DMS79 treated with DMSO at 0.1 percent for 48 hours (cell line): ENCODE measurements at places on chromosomes 1 and 21.

DNA sequence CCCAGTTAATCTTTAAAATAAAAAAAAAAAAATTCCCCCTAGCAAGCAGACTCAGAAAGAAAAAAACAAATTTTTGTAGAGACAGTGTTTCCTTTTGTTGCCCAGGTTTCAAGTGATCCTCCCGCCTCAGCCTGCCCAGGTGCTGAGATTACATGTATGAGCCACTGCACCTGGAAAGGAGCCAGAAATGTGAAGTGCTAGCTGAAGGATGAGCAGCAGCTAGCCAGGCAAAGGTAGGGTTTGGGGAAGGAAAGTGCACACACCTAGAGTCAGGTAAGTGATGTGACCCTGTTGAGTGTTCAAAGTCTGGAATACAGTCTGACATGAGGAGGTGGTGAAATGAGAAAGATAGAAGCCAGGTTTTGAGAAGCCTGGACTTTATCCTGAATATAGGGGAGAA, 1.7 kb downstream of the AKR1A1 start:
- peak; percentile 92 for DNase-seq

DNA sequence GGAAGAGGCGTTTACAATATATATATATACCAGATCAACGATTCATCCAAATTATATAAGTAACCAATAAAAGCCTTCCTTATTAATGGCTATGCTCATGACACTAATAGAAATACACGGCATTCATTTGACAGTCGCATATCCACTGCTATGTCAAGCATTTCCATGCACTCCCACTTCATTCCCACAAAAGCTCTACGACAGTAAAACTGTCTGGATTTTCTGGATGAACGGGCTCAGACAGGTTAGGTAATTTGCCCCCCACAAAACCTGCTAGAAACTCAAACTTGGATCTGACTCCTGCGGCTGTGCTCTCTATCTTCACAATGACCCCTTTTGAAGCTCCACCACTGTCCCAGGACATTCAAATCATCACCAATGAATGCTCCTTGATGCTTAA, 11.4 kb downstream of the DNAJC11 start:
- no peak for DNase-seq

- no peak for DNase-seq
Measured at GRCh38 chr1:185960422-185961321, 226.5 kb downstream of the HMCN1 start.

GRCh38 chr1:17564458-17565393, 25.2 kb downstream of the ARHGEF10L start:
- no peak for DNase-seq

DNA sequence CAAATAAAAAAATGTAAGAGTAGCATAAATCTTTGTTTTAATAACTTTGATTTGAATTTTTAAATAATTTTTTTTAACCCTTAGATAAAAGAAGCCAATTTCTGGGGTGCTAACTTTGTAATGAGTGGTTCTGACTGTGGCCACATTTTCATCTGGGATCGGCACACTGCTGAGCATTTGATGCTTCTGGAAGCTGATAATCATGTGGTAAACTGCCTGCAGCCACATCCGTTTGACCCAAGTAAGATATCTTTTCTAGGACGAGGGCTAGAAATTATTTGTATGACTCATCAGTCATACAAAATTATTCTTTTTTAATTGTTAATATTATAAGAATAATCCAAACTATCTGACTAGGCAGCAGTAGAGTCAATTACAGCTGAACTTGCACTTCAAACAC, 71.2 kb downstream of the GPR161 start:
- no peak for DNase-seq

- DNase-seq: peak; percentile 49
Measured at GRCh38 chr1:63615768-63616420, 22.7 kb downstream of the PGM1 start.

- no peak for DNase-seq
Measured at GRCh38 chr1:147628441-147628840, 41.9 kb downstream of the ACP6 start.

GRCh38 chr1:77271852-77272580, 9.8 kb upstream of the AK5 start:
- no peak for DNase-seq

DNA sequence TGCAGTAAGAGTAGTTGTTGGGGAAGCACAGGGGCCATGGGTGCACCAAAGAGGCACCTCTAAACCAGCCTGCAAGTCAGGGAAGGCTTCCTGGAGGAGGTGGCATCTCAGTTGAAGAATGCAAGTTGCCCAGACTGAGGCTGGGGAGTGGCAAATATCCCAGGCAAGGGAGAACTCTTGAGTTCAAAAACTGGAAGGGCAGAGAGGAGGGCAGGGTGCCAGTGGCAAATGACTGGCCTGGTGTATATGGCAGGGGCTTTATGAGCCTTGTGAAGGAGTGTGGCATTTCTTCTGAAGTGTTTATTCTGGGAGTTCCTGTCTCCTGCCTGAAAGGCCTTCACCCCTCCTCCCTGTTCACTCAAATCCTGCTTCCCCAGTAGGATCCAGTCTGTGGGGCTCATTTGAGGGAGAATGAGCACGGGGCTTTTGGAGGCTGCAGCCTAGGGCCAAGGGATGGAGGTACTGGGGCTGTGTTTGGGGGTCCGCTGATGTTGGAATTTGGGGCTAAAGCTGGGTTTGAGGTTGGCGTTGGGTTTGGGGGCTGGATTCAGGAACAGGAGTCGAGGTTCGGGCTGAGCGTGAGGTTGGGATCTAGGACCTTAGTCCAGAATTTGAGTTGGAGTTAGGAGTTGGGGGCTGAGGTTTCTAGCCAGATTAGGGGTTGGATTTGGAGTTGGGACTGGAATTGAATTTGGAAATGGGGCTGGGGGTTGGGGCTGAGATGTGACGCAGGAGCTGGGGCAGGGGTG, at the start of gene TMEM125:
Gene TMEM125 (plus strand): TSS at position 357 of the 749 bp plus-strand sequence. CDS start 2,740 bp downstream, outside the sequence.
- DNase-seq: peak; percentile 76

DNA sequence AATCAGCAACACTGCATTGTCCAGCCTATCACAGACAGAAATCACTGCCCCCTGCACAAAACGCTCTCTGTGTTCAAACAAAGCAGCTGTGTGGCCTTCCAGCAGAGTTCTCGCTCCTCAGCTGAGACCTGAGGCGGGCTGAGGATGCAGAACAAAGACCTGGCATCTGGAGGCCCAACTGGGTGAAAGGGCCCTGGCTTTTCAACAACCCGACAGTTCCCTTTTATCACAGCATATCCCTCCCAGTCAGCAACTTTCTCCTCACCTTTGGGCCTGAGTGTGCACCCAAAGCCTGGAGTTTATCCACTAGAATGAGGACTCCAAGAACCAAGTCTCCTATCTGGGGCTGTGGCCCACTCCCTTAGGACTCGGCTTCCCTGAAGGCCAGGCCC, 42.6 kb upstream of the A3GALT2 start:
- DNase-seq: peak; percentile 86

DNA sequence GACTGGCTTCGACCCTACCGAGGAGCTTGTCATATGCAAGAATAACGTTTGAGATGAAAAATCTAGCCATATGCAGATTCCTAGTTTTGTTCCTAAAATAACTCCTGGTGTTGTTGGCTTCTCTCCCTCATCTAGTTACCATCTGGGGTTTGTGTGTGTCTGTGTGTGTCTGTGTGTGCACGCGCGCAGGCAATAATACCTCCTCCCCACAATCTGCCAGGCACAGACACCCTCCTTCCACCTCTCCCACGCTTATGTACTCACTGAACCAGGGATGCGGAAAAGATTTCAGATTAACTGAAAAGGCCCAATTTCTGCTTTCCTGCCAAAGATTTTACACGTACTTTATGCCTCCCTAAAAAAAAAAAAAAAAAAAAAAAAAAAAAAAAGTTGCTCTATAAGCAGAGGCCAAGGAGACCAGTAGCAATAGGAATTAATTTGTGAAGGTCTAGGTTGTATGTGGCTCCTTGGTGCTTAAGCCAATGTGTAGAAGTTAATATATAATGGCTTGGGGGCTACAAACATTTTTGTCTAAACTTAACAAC, 452.7 kb downstream of the NUF2 start:
- DNase-seq: no peak

GRCh38 chr1:207313131-207313530, 8.3 kb upstream of the CD55 start:
- no peak for DNase-seq

DNA sequence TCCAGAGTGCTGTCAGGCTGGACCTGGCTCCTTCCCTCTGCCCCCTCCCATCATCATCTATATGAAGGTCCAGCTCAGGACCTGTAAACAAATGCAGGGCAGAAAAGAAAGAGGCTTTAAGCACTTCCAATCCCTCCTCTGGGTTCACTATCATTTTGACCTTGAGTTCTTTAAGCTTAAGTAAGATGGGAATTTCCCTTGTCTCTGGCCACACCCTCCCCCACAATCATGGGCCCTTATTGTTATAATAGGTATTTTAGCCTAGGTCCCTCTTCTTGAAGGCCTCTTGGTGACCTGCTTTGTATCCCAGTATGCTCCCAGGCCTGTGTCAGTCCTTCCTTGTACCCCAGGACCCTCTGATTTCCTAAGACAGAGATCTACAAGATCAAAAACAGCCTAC, 45.1 kb upstream of the EPS15 start:
- DNase-seq: no peak

- no peak for DNase-seq
Measured at GRCh38 chr1:2150801-2151200, 43.8 kb downstream of the FAAP20 start.
